Urinary bladder (tissue), 4 donors: ENCODE measurements at places on chromosomes 11 and 22. TPM values are rescaled to one million over a fixed set of nuclear protein-coding genes. Genes with fewer than 3 reads are reported as not detected.

GRCh38 chr11:8285228-8285627, 21.6 kb upstream of the LMO1 start:
- no peak for DNase-seq

DNA sequence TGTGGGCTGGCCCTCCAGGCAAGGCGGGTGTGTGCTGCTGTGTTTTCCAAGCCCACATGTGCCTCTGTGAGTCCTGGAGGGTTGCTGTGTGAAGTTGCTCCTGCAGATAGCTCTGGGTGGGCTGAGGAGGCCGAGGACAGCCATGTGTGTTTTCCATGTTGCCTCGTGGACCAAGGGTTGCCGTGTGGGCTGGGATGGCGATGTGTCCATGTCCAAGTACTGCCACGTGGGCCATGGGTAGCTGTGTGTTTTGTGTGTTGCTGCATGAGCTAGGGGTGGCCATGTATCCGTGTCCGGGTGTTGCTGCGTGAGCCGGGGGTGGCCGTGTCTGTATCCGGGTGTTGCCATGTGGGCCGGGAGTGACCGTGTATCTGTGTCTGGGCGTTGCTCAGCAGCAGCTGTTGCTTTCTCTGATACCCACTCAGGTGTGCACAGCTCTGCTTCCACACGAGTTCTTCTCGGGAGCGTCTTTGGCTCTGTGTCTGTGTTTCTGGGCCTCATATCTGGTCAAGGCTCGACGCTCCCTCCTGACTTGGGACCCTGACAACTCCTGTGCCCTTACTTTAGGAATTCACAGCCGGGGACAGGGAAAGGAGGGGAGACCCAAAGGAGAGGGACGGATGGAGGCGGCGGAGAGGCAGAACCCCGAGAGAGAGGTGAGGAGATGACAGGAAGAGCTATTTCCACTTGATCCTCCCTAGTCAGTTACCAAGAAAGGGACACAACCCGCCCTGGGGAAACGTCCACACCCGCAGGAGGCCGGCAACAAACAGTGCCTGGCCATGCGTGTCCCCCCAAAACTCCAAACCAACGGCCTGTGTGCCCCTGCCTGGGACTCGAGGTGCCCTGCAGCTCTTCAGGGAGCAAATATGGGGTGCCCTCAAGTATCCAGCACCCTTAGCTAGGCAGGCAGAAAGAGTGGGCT, 83.1 kb downstream of the PHF21B start:
- DNase-seq, result no peak

GRCh38 chr22:20039683-20040325, 18.9 kb downstream of the TANGO2 start:
- DNase-seq, result no peak

GRCh38 chr11:80816454-80816847, 1375.6 kb upstream of the TENM4 start:
- DNase-seq, result no peak

- no peak for DNase-seq
These were observed 12.9 kb upstream of the CD3E start for GRCh38 chr11:118291477-118292135.

GRCh38 chr22:46007003-46007847, 30.3 kb upstream of the WNT7B start:
- DNase-seq, result no peak

DNA sequence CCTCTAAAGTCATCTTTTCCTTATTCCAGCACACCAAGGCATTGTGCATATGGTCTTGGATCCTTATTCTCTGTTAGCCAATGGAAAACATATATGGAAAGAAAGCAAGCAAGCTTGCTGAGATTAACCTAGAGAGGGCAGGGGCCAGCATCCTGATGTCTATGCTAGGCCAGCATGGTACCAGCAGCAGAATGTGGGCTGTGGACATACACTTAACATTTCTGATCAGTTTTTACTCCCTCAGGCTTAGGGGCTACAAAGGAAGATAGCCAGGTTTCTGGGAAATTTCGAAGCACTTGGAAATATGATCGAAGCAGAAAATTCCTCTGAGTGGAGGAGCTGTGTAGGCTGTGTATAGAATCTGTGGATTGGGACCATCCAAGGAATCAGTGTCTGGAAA, 67.0 kb downstream of the ST3GAL4 start:
- DNase-seq, result no peak

DNA sequence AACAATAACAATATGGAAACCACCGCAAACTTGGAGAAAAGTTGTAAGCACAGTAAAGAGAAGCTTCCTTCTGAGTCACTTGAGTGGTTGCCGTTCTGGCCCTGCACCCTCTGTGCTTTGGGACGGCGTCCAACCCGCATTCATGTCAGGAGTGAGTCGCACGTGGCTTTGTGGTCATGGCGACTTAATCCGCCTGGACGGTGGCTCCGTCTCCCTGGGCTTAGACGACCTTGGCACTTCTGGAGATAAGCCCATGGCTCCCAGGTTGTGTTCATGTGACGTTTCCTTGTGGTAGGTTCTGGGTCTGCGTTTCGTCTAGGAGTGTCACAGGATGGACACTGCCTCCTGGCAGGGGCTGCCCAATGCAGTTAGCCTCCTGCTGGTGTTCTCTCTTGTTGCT, 40.5 kb downstream of the TPCN2 start:
- DNase-seq, result no peak

DNA sequence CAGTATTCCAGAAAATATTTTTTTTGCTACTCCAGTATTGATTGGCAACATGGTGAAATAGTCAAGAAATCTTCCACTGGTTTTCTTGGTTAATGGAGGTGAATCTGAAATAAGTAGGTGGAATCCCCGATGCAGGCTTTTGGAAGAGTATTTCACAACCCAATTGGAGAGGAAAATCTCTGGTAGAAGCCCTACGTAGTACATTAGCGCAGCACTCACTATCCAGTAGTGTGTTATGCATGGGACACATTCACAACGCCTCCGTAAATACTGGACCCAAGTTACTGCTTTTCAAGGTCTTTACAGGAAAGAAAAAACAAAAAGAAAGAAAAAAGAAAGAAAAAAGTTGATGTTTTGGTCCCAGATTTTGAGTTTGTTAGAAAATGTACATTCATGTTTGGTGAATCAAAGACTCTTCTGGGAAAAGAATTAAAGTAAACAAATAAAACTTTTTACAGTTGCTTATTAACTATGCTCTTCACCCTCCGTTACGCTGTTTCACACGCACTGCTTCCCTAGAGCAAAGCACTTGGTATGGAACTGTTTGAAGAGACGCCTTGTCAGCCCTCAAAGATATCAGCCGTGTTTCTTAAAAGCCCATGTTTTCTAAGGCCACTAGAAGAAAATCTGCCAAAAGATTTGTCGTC, 170.4 kb upstream of the CTSC start:
- DNase-seq, result no peak

- peak; percentile 40 for DNase-seq
These were observed 10.9 kb downstream of the PRCP start for GRCh38 chr11:82889133-82890001.

- DNase-seq, result no peak
These were observed 39.9 kb upstream of the BLID start for GRCh38 chr11:122155765-122156527.

- DNase-seq, result no peak
These were observed 3.0 kb downstream of the C11orf58 start for GRCh38 chr11:16741473-16741872.

The CST6 gene
- 0.58 TPM for total RNA-seq

The APOA5 gene
- total RNA-seq, result not detected

The CD3G gene
- 1.1 TPM for total RNA-seq

The HDAC10 gene
- 20.0 TPM for total RNA-seq

The SF3B2 gene
- total RNA-seq, result 77.2 TPM

The CBLIF gene
- not detected for total RNA-seq

The WBP2NL gene
- total RNA-seq, result 5.2 TPM
